ENCODE measurements at places on chromosomes 5 and 9. TPM values are rescaled to one million over a fixed set of nuclear protein-coding genes. Genes with fewer than 3 reads are reported as not detected.

GLDC gene
- 0.74 TPM for total RNA-seq

OR13F1 gene
- total RNA-seq, result not detected

NUTM2G gene
- total RNA-seq, result not detected

SURF6 gene
- 42.2 TPM for total RNA-seq

TAF11L5 gene
- total RNA-seq, result not detected

GKAP1 gene
- total RNA-seq, result 4.4 TPM

MYO10 gene
- 11.3 TPM for total RNA-seq

Data from adrenal gland (tissue), 19 donors.